ENCODE measurements at places on chromosomes 3 and 15.

GRCh38 chr3:10468613-10469354, 36.6 kb downstream of the ATP2B2 start:
- no peak for DNase-seq

- no peak for DNase-seq
Measured at GRCh38 chr3:167057581-167057980, 322.5 kb downstream of the ZBBX start.

- DNase-seq, result no peak
Measured at GRCh38 chr15:35602836-35603235, 56.9 kb upstream of the DPH6 start.

DNA sequence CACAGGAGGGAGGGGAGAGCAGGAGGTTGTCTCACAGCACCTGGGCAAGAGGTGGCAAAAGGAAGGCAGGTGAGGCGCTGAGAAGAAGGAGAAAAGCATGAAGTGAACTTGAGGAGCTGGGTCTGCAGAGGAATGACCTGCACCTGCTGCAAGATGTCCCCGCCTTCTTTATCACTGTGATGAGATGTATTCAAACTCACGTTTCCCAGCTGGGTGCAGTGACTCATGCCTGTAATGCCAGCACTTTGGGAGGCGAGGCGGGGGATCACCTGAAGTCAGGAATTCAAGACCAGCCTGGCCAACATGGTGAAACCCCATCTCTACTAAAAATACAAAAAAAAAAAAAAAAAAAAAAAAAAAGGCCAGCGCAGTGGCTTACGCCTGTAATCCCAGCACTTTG, 22.2 kb upstream of the ZNF710 start:
- no peak for DNase-seq

DNA sequence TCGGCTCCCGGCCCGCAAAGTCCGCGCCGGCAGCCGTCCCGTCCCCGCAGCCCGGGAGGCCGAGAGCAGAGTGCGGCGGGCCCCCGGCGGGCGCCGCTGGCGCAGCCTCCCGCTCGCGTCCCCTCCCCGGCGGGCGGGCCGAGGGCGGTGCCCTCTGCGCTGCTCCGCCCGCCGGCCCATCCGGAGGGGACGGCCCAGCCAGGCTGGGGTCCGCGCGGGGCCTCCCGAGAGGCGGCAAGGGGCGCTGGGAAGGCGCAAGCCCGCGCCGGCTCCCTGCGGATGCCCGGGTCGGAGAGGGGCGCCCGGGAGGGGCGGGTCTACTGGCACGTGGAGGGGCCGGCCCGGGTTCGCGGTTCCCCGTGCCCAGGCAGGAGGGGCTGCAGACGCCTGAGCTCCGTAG, at the start of the genes CLCN2 and POLR2H:
Gene CLCN2 (minus strand): TSS at position 74 of the 400 bp plus-strand sequence. CDS start 126 bp downstream, outside the sequence.
Gene POLR2H (plus strand): TSS at position 179 of the 400 bp plus-strand sequence. CDS start 1,783 bp downstream, outside the sequence.
- DNase-seq, result peak; percentile 57

- no peak for DNase-seq
Measured at GRCh38 chr3:17176757-17177156, 292.0 kb downstream of the PLCL2 start.

GRCh38 chr3:129558081-129558771, 15.3 kb downstream of the H1-8 start:
- DNase-seq, result no peak

- DNase-seq, result peak; percentile 100
Measured at GRCh38 chr3:49411968-49412631, at the start of the genes RHOA and TCTA. Gene RHOA, minus strand, starts transcription at chr3:49411976. Its CDS starts 36,387 bp downstream, at chr3:49375589. Gene TCTA, plus strand, starts transcription at chr3:49412423. Its CDS starts 4 bp downstream, at chr3:49412427.

DNA sequence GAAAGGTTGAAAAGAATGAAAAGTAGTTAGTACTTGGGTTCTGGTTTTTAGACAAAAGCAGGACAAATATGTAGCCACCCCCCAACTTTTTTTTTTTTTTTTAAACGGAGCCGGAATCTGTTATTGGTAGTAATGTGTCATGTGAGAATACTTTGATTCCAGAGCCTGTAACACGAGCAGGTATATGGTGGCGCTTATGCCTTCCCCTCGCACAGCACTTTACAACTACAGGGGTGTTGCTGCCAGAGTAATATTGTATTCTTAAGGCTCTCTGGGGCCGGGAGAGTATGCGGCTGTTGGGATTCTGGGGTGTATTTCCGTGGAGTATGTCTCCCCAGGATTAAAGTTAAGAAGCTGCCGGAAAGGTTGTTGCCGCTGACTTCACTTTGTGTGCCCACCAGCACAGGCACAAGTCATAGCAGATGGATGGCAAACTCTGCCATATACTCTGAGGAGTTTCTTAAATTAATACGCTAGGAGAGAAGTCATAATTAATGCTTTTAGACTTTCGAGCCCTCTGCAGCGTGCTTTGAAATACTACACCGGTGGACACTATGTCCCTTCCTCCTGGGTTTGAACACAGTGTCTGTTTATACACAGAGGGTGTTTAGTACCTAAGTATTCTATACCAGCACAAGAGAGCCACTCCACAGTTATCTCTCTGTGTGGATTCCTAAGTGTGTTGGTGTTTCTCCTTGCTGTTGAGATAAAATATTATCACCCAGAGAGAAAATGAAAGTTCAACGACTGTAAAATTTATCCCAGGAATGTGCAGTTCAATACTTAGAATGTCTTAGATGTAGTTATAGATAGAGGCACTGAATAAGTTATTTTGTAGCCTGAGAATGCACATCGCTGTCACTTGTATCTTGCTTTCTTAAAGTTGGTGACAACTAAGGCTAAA, 1.4 kb downstream of the MBNL1 start:
- peak; percentile 41 for DNase-seq

GRCh38 chr3:175620532-175620931, 761.4 kb downstream of the NAALADL2 start:
- DNase-seq, result no peak

- no peak for DNase-seq
Measured at GRCh38 chr3:177563792-177564191, 366.5 kb upstream of the TBL1XR1 start.

DNA sequence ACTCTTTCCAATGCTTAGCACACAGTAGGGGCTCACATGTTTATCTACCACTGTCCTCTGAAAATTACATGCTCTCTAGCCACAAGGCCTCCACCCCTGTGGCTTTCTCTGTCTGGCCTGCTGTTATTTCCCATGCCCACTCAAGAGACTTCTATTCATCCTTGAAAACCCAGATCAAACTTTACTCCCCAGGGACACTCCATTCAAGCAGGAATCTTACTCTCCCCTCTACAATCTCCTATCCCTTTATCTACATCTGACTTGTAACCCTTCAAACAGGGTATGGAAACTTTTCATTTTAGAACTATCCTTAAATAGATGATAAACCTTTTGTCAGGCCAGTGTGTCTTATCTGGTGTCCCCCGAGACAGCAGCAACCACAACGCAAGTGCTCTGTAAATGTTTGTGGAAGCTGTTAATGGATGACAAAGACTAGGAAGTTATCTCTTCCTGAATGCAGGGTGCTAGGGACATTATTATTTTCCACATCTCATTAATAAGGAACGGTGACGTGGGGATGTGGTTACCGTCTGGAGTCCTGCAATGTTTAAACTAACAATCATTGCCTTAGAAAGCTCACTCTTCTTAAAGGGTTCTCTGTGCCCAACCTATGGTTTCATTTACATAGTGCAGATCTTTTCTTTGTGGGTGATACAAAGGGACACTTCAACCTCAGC, 322.3 kb downstream of the ARRDC4 start:
- DNase-seq, result no peak

- no peak for DNase-seq
Measured at GRCh38 chr3:13116426-13116825, 43.2 kb upstream of the IQSEC1 start.

GRCh38 chr3:189084620-189085019, 87.2 kb upstream of the TPRG1 start:
- no peak for DNase-seq

- DNase-seq, result no peak
Measured at GRCh38 chr15:73781038-73781925, 28.1 kb upstream of the INSYN1 start.

DNA sequence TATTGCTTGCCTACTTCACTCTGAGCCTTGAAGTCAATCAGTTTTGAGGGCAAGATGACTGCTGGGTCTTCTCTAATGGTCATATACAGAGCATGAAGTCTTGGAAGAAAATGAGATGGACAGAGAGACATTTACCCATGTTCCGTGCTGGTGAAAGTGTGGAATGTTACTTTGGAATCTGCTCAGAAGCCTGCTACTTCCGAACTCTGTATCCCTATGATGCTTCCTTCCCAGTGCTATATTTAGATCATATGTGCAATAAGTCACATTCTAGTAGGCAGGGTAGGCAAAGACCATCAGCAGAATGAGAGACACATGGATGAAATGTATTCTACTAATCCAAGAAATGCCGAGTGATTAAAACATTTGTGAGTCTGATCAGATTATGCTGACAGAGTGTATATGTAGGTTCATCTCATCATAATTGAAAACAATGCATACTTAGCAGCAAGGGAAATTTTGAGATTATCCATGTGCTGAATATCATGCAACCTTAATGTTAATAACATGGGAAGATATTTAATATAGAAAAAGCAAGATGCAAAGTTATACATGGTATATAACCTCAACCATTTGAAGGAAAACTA, 60.5 kb downstream of the RAB7A start:
- peak; percentile 57 for DNase-seq

DNA sequence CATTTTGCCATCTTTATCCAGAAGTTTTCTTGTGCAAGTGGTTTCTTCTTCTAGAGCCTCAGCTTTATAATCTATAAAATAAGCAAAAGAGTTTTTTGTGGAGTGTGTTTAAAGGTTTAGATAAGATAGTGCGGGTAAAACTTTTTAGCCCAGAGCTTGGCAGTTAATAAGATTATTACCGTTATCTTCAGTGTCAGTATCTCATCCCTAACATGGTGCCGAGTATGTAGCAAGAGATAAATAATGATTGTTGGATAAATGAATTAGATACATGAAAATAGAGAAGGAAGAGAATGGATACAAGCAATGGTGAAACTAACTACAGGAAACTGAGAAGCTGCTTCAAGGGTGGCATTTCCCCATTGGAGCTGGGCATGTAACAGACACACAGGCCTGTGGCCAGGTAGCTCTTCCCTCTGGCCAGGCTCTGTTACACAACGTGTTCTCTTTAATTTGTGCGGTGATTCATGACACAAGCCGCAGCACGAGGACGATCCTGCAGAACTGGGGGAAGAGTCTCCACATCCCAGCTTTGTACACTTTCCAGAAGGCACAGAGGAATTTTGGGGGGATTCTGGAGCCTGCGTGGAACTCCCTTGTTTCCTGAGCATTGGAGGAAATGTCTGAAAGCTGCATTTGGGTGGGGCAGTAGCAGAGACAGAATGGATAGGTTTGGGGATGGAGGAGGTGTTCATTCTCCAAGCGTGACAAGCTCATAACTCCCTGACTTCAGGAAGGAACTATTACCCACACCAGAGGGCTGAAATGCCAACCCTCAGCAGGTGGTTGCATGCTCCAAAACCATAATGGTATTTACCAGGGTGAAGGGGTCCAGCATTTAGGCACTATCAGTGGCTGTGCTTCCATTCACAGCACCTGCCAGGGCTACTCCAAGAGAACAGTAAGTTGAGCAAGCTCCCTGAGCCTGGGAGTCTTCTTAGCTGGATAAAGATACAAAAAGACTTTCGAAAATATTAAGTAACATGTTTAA, 14.2 kb upstream of the ST6GAL1 start:
- no peak for DNase-seq

- DNase-seq, result peak; percentile 88
Measured at GRCh38 chr15:67196672-67197363, 57.6 kb downstream of the AAGAB start.

DNA sequence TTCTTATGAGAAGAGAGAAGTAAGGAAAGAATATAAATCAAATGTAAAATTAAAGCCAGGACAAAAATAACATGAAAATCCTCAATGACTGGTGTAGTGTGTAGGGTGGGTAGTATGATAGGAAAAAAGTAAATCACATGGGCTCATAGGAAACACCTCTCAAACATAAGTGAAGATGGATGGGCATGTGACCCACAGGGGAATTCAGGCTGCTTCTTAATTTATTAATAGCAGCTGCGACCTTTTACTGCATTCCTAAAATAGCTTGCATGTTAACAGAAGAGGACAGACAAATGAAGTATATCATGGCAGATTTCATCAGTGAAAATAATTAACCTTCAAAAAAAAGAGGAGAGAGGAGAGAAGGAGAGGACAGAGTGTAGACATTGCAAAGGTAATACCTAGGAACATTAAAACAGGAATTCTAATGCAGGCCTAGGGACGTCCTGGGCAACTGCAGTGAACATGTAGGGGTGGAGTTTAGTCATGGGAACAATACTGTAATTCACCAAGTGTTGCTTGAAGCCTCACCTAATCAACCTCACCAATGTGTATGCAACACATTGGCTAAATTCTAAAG, 132.9 kb downstream of the KCNMB2 start:
- peak; percentile 37 for DNase-seq

DNA sequence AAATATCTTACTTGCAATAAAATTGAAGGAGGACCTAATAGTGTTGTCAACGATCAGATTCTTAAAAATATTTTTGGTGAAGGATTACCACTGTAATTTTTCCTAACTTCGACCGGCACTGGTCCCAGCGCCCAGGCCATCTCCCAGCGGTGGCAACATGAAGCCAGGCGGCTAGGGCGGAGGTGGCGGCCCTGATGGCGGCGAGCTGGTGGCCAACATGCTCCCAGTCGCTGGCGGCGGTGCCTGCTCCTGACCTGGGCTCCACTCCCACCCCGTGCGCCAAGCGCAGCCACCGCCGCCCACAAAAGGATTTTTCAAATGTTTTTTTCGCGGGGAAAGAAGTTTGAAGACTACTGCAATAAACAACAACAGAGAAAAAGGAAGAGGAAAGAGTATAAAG, 56.5 kb upstream of the B3GALNT1 start:
- DNase-seq, result no peak

- DNase-seq, result no peak
Measured at GRCh38 chr3:138265745-138266144, 63.9 kb downstream of the NME9 start.
